ENCODE measurements at places on chromosomes 2 and 18. TPM values are rescaled to one million over a fixed set of nuclear protein-coding genes. Genes with fewer than 3 reads are reported as not detected.

Gene CXCR1
- total RNA-seq: not detected

GRCh38 chr2:239321596-239322415 is 79.0 kb downstream of the HDAC4 start:
- DNase-seq: no peak

Gene PROKR1
- total RNA-seq: not detected

GRCh38 chr2:28166956-28167355 is 225.7 kb upstream of the FOSL2 start:
- DNase-seq: no peak

Gene STARD6
- not detected for total RNA-seq

Gene AQP12B
- total RNA-seq: not detected

DNA sequence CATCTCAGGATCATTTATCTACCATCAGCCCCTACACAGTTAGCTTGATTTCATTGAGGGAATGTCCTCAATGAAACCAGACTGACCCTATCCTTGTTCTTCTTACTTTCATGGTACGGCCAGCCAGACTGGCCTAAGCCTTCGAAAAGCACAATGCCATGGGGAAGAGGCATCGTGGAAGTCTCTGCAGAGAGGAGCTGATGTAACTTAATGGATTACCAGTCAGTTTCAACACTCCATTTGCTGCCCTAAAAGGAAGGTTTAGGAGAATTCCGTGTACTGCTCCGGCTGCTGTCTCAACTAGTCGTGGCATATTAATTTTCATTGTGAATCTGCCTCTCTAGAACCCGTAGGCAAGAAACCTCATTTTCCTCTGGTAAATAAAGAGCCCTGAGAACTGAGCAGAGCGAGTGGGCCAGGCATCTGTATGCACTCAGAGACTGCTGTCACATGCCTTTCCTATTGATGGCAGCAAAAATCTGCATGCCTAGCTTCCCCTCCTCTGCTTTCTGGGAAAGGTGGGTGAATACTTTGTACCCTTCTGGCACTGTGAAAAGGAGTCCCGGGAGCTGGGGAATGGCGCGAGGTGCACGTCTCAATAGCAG is 184.9 kb downstream of the KLHL29 start:
- no peak for DNase-seq

DNA sequence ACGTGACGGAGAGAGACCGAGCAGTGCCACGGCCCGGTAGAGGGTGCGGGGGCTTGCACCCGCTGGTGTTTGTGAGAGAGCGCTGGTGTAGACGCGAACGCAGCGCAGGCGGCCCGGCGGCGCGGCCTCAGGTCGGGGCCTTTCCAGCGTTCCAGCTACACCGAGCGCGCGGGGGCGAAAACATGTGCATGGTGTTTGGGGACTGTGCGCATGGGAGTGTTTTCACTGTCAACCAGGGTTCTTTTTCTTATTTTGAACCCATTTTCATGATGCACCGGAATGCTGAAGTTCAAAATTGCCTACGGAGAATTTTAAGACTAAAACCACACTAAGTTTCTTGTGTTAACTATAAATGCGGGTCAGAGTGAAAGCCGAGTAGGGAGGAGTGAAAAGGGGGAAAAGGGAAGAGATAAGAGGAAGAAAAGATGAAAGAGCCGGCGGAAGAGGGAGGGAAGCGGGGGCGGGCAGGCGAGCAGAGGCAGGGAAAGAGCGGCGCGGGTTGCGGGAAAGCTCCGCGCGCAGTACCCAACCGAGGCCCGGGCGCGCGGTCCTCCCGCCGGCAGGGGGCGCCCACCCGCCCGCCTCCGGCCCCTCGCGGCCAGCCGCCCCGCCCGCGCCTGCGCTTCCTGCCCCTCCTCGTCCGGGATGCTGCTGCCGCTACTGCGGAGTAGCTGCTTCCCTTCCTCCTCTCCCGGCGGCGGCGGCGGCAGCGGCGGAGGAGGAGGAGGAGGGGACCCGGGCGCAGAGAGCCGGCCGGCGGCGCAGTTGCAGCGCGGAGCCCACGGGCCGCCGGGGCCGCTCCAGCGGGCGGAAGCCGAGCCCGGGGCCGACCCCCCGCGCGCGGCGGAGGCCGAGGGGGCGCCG is at the start of gene RAB12:
Gene RAB12 (plus strand): TSS at position 643 of the 864 bp plus-strand sequence. CDS start 3 bp downstream, at position 646.
- DNase-seq: peak; percentile 53

DNA sequence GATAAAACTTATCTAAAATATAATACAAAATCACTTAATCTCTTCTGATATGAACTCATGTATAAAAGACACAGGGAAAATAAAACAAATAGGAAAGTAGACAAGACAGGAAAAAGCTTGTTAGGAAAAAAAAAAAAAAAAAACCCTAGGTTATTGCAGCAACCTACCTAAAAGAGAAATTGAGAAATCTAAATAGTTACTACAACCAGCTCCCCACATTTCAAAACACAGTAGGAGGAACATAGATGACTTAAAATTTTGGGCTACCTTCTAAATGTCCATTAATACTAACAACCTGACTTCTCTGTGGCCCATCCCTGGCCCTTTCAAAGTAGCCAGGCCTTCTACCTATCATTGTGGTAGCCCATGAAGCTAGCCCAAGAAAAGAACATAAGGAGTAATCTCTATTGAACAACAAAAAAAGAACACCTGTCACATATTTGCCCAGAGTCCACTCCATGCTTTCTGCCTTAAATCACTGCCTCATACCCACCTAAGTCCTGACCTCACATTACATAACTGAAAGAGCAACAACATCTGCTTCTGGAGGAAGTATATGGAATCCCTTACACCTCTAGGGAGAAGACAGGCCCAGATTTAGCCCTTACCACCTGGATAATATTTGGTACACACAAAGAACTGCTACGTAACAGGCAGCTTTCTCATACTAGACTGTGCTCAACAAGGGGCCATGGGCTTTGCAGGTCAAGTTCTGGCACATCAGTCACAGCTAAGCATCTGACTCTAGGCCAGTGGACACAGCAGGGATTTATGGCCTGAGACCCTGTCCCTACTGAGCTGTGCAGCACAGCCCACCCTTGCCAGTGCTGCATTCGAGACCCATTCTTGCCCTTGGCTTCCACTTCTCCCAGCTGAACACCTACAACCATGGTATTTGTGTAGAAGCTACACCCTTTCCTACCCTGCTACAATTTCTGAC is 8.5 kb downstream of the SUCLG1 start:
- no peak for DNase-seq

- DNase-seq: no peak
Measured at GRCh38 chr2:136029149-136029548, 43.7 kb upstream of the DARS1 start.

GRCh38 chr18:44039216-44039615 is 641.5 kb upstream of the SETBP1 start:
- no peak for DNase-seq

Gene CYP1B1
- total RNA-seq: 5.5 TPM

Gene NEU2
- total RNA-seq: not detected

DNA sequence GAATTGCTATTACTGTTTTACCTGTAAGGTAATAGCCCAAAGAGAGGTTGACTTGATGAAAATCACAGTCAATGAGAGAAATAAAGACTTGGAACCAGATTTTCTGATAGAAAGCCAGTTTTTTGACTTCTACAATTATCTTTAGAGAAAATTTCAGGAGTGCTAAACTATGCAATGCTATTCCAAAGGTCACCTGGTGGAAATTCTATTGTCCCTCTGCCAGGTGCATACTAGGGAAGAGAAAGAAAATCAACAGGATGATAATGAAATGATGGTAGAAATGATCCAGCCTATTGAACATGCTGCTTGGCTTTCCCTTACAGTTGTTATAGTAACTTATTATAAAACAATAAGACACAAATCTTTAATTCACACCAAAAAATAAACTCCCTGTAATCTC is 85.0 kb downstream of the FASTKD2 start:
- DNase-seq: no peak

GRCh38 chr2:159904959-159905305 is 106.9 kb upstream of the CD302 start:
- no peak for DNase-seq

DNA sequence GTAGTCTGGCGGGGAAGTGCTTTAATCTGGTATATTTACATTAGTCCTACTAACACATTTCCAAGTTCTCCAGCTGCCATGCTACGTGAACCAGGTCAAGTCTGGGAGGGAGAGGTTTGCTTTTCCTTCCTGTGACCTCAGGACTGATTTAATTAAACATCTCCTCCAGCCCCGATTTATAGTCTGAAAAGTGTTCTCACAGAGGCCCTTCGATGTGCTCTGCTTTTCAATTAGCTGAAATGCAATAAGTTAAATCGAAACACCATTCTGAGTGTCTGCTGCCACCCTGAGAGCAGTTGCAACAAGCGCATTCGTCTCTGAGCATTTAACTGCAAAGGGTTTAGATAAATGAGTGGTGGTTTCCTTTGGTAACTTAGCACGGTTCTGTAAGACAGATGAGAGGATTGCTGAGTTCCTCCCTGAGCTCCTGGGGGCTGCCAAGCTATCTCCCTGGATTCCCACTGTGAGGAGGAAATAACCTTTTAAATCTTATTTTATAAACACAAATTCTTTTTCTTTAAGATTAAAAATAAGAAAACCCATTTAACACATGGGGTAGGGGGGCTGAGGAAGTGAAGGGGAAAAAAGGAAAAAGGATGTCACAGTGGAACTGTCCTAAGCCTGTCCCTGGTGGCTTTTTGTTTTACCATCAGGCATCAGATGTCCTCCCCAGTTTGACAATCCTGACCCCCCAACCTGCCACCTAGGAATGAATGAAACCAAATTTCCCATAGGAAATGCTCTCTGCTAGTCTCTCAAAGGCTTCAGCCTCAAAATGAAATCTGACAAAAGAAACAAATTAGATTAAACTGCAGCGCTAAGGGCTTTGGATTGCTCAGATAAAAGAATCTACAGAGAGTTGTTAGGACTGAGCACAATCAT is 56.5 kb upstream of the CREB1 start:
- peak; percentile 41 for DNase-seq

GRCh38 chr2:216107760-216108159 is 1.4 kb upstream of the XRCC5 start:
- DNase-seq: no peak

GRCh38 chr2:189049709-189050164 is 75.6 kb downstream of the COL3A1 start:
- no peak for DNase-seq

DNA sequence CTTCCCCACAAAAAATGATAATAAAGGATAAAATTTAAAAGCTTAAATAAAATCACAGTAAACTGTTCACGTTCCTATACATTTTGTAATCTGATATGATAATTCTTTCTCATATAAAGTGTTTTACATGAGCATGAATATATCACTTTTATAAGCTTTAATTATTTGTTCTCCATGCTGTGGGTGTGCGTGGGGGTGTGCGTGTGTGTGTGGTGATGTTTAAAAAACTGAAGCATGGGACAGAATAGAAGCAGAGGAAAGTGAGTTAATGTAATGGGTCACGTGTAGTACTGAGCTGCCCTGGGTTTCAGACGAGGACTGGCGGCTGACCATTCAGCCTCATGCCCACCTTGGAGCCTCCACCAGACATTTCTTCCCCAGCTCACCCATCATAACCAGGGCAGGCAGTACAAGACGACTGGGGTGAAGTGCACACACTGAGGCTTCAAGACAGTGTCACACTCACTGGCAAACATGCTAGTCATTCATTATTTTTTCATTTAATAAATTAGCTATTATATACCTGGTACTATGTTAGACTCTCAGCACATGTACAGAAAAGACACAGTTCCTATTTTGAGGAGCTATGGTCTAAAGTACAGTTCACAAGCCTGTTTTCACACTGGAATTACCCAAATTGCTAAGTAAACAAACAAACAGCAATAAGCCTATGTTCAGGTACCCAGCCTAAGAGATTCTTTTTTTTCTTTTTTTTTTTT is 97.2 kb upstream of the LPIN2 start:
- no peak for DNase-seq

DNA sequence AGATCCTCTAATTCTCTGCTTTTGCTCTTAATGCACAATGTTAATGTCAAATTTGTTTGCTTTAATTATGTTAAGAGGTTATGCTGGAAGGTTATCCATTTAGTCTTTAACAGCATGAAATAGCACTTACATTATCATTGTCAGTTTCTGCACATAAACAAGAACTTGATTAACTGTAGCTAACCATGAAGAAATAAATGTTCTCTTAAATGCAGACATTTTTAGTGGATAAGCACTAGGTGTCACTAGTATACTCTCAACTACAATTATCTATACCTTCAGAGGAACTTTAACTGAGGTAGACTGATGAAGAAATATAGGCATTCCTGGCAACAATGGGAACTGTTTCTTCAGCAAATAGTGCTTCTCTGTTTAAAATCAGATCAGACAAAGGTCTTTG is 178.8 kb upstream of the CHST9 start:
- DNase-seq: peak; percentile 2

- no peak for DNase-seq
Measured at GRCh38 chr2:104945121-104945520, 91.2 kb downstream of the POU3F3 start.

- DNase-seq: peak; percentile 94
Measured at GRCh38 chr2:19786408-19787058, 115.2 kb downstream of the TTC32 start.

Gene AGAP1
- 5.3 TPM for total RNA-seq

DNA sequence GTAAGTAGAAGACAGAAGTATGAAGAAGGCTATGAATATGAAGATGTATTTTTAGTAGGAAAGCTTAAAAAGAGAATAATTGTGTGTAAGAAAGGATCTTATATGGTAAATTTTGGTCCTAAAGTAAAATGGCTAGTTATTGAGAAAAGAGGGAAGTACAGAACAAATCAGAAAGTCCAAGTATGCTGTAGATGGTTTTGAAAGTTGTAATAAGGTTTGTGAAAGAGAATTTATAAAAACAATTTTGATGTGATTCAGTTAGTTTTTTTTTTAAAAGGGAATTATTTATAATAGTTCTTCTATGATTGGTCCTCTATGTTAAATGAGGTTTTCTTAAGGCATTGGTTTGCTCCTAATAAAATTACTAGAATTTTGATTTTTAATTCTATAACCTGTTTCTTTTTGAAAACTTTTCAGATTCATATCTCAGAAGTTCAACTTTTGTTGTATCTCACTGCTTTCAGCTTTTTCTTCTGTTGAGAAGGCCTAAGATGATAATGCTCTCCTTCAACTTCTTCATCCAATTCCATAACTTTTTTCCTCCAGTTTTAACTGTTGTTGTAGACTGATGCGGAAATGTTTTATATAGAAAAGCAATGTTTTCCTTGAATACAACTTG is 322.7 kb downstream of the NOL4 start:
- DNase-seq: no peak

Gene HSBP1L1
- total RNA-seq: 20.6 TPM

GRCh38 chr2:167049659-167050058 is 161.4 kb downstream of the XIRP2 start:
- DNase-seq: no peak

GRCh38 chr2:24708537-24709152 is 84.5 kb downstream of the PTRHD1 start:
- DNase-seq: no peak

DNA sequence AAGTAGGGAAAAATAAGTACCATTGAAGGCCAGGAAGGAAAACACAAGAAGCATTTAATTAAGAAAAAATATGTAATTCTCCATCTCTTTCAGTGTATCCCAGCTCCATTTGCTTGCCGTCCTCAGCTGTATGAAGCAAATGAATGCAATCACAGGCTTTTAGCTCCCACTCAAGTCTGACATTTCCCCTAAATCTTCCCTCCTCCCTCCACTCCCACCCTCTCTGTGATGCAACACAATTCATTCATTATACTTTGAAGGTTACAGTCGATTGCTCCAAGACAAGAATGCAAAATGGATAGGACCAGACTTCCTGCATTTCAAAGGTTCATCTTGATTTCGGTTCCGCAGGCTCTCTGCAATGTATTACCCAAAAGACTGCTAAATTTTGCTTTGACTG is 172.7 kb upstream of the SERPINE2 start:
- DNase-seq: no peak
